ENCODE measurements at places on chromosomes 7 and 10. TPM values are rescaled to one million over a fixed set of nuclear protein-coding genes. Genes with fewer than 3 reads are reported as not detected.

Gene BTBD16
- total RNA-seq: not detected

Gene KCNH2
- total RNA-seq: 8.7 TPM

Gene DENND10
- total RNA-seq: 72.1 TPM

Gene OR6V1
- not detected for total RNA-seq

Measured in myometrial cell (primary cell).